Stomach (tissue), 19 donors: ENCODE measurements at places on chromosomes 4 and X. TPM values are rescaled to one million over a fixed set of nuclear protein-coding genes. Genes with fewer than 3 reads are reported as not detected.

The PAGE1 gene
- total RNA-seq, result not detected

The ADH1C gene
- total RNA-seq, result 427 TPM

DNA sequence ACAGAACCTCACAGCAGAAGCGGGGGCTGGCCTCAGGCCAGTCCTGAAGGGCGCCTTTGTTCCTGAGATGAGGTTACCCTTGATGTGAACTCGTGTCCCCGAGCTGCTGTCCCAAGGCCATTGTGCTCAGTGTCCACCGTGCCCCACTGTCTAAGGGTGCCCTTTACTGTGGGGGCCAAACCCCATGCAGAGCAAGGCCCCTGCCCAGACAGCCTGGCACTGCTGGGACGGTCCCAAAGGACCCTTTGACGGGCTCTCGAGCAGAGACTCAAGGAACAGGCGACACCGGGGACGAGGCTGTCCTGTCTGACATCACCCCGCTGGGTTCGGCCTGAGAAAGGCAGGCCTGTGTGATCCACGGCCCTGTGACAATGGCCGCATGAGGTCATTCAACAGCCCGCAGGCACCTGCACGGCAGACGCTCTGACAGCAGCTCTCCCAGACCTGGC, 100.6 kb downstream of the ABLIM2 start:
- DNase-seq, result no peak

- DNase-seq, result no peak
Measured at GRCh38 chr4:111689731-111690130, 455.5 kb upstream of the FAM241A start.

DNA sequence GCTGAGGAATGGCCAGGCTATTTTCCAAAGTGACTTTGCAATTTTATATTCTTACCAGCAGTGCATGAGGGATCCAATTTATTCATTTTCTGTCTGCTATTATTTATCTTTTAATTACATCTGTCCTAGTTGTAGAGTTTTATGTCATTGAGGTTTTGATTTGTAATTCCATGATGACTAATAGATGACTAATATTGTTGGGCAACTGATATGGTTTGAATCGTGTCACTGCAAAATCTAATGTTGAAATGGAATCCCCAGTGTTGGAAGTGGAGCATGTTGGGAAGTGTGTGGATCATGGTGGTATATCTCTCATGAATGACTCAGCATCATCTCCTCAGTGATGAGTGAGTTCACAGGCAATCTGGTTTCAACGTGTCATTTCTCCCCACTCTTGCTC, 201.5 kb downstream of the TBX22 start:
- DNase-seq, result no peak

- no peak for DNase-seq
Measured at GRCh38 chr4:131584587-131584986, 1564.5 kb upstream of the PCDH10 start.
